ENCODE measurements at places on chromosomes 1 and 21.

GRCh38 chr1:224245188-224245587, 62.1 kb downstream of the DEGS1 start:
- DNase-seq = no peak

GRCh38 chr1:3789421-3790300, 6.6 kb downstream of the LRRC47 start:
- DNase-seq = no peak

GRCh38 chr1:79899914-79900313, 893.4 kb upstream of the ADGRL4 start:
- no peak for DNase-seq

GRCh38 chr1:74570797-74571492, 58.5 kb upstream of the LRRC53 start:
- DNase-seq = no peak
